ENCODE measurements at places on chromosomes 11 and 22. TPM values are rescaled to one million over a fixed set of nuclear protein-coding genes. Genes with fewer than 3 reads are reported as not detected.

Gene EIF3F
- 282 TPM for total RNA-seq

Gene E2F8
- total RNA-seq: 0.39 TPM

Gene TTLL1
- total RNA-seq: 1.9 TPM

Gene IPO7
- total RNA-seq: 190 TPM

Gene MMP27
- not detected for total RNA-seq

Gene SOX6
- 42.3 TPM for total RNA-seq

Gene APOL5
- 0.29 TPM for total RNA-seq

Gene RIMBP3B
- total RNA-seq: not detected

Gene IGLL5
- not detected for total RNA-seq

Gene C11orf21
- 0.10 TPM for total RNA-seq

Gene OSBP2
- total RNA-seq: 3.0 TPM

Gene UBQLNL
- total RNA-seq: not detected

Gene DGAT2
- total RNA-seq: 2.1 TPM

Gene ABCG4
- total RNA-seq: not detected

Gene MYO7A
- total RNA-seq: 2.0 TPM

Gene OR2D2
- not detected for total RNA-seq

Gene C11orf16
- total RNA-seq: not detected

Gene KRTAP5-1
- total RNA-seq: not detected

Gene SCT
- total RNA-seq: not detected

Gene ACRV1
- total RNA-seq: not detected

Gene VSIG2
- total RNA-seq: 0.46 TPM

Gene GP1BB
- total RNA-seq: 2.3 TPM

Gene GAL
- not detected for total RNA-seq

Gene SERHL2
- not detected for total RNA-seq

Gene C11orf42
- not detected for total RNA-seq

Gene TEX54
- total RNA-seq: not detected

Gene CELSR1
- total RNA-seq: 0.27 TPM

Gene TMPRSS4
- not detected for total RNA-seq

Gene MYEOV
- not detected for total RNA-seq

Gene OR4A5
- total RNA-seq: not detected

Gene FOLH1
- total RNA-seq: not detected

Gene DNAJB7
- total RNA-seq: not detected

Gene DEUP1
- not detected for total RNA-seq

Gene ROBO3
- total RNA-seq: 0.35 TPM

Gene SYT7
- total RNA-seq: 0.68 TPM

Gene SCGB1D2
- not detected for total RNA-seq

Measured in gastrocnemius medialis (tissue), 4 donors.